Stimulated activated CD8-positive, alpha-beta memory T cell treated with anti-CD3 and anti-CD28 coated beads, Interleukin-2, amount 100 ng/mL, for 1 hour (primary cell): ENCODE measurements at places on chromosomes 7 and 10.

DNA sequence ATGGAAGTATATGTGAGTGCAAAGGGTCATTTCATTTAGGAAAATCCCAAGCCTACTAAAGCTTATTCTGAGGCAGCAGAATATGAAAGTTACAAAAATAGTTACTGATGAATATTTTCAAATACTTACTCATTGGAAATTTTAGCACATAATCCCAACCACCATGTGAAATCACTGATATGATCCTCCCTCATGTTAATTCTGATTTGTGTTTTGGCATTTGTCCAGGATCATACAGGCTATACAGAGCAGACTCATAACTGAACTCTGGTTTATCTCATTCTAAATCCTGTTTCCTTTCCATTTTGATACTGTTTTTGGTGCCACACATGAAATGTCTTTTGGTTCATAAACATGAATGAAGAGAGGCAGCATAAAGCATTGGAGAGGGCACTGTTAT, 3.4 kb upstream of the FAM24B start:
- no peak for DNase-seq

- no peak for DNase-seq
Observed at GRCh38 chr7:28815369-28815927, 142.7 kb downstream of the TRIL start.

- no peak for DNase-seq
Observed at GRCh38 chr10:127243490-127244272, 47.3 kb upstream of the INSYN2A start.

- no peak for DNase-seq
Observed at GRCh38 chr7:111137296-111138192, 46.6 kb downstream of the LRRN3 start.

GRCh38 chr10:77537720-77538373, 99.8 kb downstream of the KCNMA1 start:
- no peak for DNase-seq

DNA sequence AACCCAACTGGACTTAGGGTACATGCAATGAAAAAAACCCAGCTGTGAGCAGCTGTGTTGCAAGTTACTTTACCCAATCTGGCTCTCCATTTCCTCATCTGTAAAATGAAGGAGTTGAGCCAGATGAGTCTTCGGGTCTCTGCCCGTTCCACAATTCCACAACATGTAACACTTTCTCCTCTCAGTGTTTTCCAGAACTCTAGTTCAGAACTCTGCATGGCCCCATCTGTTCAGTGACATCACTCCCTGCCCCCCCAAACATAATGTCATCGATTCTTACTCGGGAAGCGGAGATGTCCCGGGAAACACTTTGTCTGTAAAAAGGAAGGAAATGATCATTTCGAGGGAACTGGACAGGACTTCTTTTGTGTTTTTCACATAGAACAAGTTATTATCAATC, 2.5 kb downstream of the SH3PXD2A start:
- no peak for DNase-seq

DNA sequence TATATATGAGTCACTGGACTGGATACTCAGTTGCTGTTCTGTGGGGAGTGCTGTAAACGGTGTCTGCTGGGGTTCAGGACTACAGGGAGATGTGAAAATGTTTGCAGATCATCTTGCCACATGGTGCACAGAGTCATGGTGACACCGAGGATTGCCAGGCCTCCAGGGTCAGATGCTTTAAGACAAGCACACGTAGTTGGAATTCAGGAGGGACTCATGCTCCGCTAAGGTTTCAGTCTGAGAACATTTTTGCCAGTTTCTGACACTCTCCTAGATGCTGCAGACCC, 211.3 kb downstream of the CXCL12 start:
- no peak for DNase-seq

GRCh38 chr7:6181136-6181535, 91.3 kb downstream of the CYTH3 start:
- no peak for DNase-seq

DNA sequence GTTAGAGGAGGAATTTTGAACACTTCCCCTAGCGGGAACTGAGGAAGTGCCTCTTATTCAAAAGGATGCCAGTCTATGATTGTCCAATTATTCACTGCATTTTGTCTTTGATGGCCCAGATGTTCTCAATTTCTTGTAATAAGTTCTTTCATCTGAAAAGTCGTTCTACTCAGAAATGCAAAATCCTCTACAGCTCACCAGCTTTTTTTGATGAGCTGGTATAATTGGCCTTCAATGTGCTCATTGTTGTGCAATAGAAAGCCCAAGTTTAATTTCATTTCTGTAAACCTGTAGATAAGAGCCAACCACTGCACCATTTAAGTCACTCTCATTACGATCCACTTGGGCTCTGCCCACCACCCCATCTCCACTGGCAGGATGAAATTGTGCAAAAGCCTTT, 978.7 kb upstream of the AUTS2 start:
- no peak for DNase-seq

- DNase-seq, result no peak
Observed at GRCh38 chr7:130274296-130274695, 7.6 kb downstream of the CPA2 start.

- no peak for DNase-seq
Observed at GRCh38 chr10:59970396-59971368, 64.3 kb upstream of the CCDC6 start.

DNA sequence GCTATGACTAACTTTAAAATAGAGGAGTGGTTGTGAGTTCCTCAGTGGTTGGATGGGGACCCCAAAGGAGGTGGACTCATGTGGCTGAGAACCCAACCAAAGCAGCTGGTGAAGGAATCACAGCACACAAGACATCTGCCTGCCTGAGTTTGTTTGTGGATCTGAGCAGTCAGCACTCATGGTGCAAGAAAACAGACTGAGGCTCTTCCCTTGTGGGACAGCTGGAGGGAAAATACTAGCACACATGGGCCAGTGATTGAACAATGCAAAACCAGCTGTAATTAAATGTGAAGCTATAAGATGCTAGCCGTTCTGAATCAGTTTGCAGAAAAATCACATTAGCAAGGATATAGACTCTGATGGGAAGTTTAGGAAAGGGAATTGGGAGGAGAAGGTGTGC, 707.3 kb downstream of the GRID1 start:
- no peak for DNase-seq

GRCh38 chr10:24027107-24027506, 181.8 kb upstream of the KIAA1217 start:
- no peak for DNase-seq

GRCh38 chr10:43318976-43319960, 52.2 kb upstream of the FXYD4 start:
- DNase-seq, result no peak

GRCh38 chr7:79037001-79037400, 416.5 kb downstream of the MAGI2 start:
- DNase-seq, result no peak

DNA sequence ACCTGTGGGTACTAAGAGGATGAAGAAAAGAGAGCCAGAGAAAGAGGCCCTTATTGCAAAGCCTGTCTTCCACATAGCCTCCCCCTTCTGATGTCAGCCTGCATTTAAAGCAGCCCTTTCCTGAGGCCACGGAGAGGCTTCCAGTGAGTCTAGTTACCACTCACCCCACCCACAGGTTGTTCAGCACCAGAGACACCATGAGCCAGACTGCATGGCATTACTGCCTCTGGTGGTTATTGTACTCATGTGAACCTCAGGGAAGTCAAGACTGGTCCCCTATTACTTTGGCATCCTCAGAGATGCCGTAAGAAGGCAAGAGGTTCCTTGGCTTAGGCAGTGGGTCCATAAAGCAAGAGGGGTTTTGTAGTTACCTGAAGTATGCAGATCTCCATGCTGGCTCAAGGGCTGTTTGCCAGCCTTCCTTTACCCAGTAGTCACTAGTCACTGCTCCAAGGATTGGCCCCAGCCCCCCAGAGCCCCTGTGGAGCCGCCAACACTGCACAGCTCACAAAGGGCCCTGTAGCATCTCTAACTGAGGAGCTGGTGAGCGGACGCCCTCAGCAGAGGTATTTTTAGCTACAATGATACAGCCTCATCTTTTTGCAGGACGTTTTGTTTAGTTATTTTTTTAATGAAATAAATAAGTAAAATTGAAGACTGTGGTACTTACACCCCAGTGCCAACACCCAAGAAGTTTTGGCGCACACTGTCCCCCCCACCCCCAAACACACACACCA, 20.7 kb downstream of the LRRC4 start:
- no peak for DNase-seq

DNA sequence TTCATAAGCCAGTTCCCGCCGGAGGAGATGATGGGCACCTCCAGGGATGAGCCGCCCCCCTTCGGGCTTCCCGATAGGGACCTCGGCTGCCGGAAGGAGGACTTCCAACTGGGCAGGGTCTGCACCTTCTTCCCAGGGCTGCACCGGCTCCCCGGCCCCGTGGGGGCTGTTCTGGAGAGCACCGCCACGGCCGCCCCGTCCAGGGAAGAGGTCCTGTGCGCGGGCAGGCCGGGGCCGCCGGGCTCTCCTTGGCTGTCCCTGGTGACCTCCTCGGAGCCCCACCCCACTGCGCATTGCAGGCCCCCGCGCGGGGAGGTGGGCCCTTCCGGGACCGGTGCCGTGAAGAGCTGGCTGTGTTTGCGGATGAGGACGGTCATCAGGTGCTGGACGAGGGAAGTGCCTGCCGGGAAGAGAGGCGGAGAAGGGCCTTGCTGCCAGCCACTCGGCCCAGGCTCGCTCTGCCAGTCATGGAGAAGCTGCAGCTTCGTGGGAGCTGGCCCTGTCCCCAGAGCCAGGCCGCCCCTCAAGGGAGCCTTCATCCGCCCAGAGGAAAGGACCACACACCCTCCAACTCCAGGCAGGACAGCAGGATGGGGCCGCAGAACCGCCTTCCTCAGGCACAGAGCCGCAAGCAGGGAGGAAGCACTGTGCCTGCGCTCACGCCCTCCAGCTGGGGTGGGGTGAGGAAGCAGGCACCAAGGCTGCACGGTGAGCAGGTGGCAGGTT, 144.4 kb downstream of the MAPK8 start:
- DNase-seq, result no peak

DNA sequence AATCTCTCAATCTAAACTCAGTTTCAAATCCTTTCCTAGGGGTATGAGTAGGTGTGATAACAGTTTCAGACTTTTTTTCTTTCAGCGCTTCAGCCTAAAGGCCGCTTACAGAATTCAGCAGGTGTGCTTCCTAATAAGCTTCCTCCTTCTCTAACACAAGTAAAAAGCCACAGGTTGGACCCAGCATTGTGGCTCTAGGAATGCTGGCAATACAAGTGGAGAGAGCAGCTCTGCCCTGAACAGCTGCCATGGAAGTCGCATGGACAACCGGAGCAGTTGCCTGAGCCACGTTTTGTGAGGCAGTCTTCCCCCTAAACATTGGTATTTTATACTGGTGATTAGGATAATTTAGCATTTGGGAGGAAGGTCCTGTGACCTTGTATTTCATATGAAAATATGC, 83.5 kb downstream of the ST7 start:
- DNase-seq, result no peak

- no peak for DNase-seq
Observed at GRCh38 chr7:65946904-65947303, 35.1 kb downstream of the GUSB start.
